ENCODE measurements at places on chromosomes 13 and 19.

- no peak for DNase-seq
Observed at GRCh38 chr19:13299838-13300237, 149.6 kb downstream of the IER2 start.

DNA sequence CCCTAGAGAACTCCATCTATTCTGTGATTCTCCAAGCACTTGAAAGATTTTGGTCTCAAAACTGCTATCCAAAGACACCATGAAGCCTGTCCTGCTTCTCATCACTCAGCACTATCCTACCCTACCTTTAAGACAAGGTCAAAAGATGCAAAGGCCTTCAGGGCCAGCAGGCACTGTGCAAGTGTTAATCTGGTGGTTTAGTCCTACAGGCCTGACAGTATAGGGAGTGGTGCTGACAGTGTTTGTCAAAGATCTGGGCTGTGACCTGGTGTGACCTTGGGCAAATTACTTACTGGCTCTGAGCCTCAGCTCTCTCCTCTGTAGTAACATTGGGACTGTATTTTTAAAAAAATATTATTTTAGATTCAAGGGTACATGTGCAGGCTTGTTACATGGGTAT, 28.0 kb downstream of the SIAH3 start:
- no peak for DNase-seq

- DNase-seq = no peak
Observed at GRCh38 chr13:51303063-51303552, 36.4 kb upstream of the SERPINE3 start.

GRCh38 chr19:2612619-2613249, 89.8 kb downstream of the GNG7 start:
- DNase-seq = no peak

GRCh38 chr19:23409392-23410048, 14.2 kb upstream of the ZNF91 start:
- DNase-seq = no peak

GRCh38 chr19:19335408-19336158, 15.0 kb downstream of the MAU2 start:
- no peak for DNase-seq

- DNase-seq = no peak
Observed at GRCh38 chr13:101140087-101140770, 276.1 kb downstream of the NALCN start.

- no peak for DNase-seq
Observed at GRCh38 chr13:111275995-111276618, 44.3 kb upstream of the TEX29 start.

DNA sequence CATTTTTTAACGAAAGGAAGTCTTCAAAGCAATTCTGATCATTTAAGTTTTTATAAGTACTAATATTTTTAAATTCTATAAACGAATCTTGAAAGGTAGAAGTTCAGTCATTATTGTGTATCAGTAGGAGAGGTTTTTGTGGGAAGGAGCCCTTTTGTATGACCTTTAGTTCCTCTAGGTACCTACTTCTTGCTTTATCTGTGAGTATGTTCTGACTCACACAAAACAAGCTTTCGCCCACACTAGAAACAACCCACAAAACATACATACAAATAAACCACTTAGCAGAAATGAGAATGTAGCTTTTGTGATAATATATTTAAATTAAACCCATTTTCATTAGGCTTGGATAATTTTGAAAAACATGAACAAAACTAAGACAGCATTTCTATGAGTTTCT, 27.8 kb downstream of the ERCC5 start:
- DNase-seq = no peak

GRCh38 chr19:55486043-55486970, 1.3 kb downstream of the NAT14 start:
- no peak for DNase-seq

DNA sequence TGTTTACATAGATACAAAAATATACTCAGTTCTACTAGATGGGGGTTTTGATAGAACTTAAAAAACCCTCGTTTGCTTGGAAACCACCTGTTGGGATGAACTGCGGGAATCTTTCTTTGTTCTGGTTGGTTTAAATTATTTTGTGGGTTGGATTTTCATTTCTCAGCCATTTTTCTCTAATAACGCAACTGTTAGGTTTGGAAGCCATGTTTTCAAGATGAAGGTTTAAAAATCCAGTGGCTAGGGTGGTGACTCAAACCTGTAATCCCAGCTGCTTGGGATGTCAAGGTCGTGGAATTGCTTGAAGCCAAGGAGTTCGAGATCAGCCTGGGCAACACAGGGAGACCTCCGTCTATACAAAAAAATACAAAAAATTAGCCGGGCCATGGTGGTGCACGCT, 1.6 kb downstream of the URI1 start:
- no peak for DNase-seq

DNA sequence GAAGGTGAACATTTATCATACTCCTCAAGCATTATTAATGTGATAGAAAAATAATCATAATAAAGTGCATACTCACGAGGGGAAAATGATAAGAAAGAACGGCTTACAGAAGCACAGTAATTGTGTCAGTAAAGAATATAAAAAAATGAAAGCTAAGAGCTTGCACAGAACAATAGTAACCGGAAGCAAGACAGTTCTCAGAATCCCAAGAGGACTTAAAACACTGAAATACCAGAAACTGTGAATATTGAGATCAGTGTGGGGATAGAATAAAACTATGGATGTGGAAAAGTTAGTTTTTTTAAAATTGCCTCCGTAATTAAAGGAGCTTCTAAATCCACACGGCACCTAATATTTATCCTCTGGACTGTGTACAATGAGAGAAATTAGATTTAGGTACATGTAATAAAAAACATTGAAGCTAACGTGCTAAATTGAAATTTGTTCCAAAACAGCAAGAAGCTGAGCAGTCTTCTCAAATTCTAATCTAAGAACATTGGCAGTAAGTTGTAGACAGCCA, 482.7 kb downstream of the SLITRK6 start:
- no peak for DNase-seq

- DNase-seq = peak; percentile 78
Observed at GRCh38 chr19:4474514-4475022, 2.5 kb downstream of the HDGFL2 start.

DNA sequence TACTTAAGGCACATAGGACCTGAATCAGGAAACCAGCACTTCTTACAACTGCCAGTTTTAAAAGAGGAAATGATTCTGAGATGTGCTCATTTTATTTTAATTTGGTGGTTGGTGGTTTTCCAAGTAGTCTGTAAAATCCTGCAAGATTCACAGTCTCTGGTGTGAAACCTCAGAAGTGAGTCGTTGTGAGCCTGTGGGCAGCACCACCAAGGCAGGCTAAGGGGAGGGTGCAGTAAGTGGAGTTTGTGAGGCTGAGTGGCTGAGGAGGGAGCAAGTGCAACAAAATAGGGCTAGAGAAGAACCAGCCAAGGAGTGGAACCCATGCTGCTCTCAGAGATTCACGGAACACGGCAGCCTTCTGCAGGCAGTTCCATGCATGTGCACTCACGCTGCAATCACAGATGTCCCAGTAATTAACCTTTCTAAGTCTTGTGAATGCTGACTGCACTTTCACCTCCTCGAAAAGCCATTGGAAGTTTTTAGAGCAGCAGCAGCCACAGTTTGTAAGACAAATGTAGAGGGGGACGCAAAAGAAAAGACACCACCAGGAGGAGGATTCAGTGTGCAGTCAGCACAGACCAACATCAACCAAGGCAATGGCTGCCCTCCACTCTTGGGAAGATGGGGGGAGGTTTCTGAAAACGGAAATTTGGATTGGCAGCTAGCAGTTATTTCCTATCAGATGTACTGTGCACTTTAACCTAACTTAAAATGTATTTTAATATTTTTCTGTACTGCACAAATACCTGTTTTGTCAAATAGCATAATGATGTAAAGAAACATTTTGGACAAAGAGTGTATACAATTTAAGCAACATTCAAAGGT, 44.9 kb downstream of the ESD start:
- no peak for DNase-seq

DNA sequence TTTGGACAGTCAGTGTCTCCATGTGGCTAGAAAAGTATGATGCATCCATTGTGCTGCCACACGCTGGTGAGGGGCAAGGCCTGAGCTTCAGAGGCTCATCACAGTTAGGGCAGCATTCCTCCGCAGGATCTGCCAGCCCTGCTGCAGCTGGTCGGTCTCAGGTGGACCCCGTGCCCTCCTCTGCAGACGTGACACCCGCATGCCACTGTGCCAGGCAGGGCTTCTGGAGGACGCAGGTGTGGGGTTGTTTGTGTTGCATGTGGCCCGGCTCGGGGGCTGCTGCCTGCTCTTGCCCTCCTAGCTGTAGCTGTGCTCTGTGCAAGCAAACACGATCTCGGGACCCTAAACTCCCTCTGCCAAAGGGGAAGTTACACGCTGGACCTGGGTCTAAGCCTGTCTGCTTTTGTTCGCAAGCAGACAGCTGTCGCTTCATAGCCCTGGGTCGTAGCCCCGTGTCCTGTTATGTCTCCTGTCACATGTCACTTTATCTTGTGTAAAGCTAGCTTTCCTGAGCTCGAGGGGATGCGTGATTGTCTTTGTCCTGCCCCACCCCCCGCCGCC, 45.3 kb downstream of the SLC7A9 start:
- DNase-seq = no peak

DNA sequence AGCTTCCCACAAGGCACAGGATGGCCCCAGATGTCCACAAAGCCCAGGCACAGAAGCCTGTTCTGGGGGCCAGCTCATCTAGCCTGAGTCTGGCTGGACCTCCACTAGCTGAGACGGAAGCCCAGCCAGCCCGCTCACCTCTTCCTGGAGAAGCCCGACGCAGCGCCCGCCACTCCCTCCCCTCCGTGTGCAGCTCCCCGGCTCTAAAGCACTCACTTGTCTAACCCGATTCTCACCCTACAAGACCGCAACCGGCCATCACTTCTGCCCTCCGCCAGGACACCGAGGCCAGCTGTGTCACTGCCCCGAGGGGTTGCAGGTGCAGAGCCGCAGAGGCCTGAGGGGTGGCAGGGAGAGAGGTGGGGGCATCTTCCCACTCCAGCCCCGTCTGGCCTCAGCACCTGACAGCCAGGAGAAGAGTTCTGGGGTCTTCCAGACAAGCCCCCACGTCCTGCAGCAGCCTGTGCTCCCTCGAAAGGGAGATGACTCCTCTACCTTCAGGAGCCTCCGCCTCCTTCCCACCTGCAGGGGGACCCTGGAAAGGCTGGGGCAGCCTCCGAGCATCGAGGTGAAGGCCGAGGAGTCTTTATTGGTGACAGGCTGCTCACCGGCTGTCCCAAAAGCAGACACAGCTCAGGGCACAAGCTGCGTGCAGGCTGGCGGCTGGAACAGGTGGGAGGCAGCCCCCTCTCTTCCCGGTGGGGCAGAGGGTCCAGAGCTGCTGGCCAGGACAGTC, 5.9 kb upstream of the DIRAS1 start:
- DNase-seq = no peak

DNA sequence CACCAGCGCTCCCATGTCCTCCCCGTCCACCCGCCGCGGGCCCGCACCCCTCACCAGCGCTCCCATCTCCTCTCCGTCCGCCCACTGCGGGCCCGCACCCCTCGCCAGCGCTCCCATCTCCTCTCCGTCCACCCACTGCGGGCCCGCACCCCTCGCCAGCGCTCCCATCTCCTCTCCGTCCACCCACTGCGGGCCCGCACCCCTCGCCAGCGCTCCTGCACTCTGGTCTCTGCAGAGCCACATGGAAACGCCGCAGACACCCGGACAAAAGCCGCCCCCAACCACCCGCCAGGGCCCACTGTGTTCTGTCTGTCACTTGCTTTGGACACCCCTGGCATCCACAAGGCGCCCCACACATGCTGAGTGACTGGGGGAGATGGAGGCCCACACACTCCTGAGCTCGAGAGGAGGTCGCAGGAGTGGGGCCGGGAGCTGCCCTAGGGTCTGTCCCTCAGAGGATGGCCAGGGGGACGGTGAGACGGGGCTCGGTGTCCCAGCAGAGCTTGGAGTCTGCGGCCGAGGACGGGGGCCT, 7.4 kb downstream of the CFD start:
- DNase-seq = no peak

DNA sequence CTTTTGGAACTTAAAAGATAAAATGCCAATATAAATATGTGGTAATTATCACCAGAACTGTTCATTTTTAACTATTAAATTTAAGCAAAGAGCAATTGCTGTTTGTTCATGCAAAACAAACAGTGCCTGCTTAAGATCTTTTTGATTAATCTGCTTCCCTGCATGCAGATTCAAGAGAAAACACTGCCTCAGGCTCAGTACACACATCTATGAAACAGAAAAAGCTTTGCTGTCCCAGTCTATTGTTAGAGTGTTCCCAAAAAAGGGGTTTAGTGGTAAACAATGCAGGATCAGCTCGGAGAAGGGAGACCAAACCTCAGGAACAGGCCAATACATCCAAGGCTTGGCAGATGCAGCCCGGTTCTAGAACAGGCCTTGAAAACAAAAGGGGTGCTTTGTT, 49.3 kb upstream of the TDRD3 start:
- no peak for DNase-seq

DNA sequence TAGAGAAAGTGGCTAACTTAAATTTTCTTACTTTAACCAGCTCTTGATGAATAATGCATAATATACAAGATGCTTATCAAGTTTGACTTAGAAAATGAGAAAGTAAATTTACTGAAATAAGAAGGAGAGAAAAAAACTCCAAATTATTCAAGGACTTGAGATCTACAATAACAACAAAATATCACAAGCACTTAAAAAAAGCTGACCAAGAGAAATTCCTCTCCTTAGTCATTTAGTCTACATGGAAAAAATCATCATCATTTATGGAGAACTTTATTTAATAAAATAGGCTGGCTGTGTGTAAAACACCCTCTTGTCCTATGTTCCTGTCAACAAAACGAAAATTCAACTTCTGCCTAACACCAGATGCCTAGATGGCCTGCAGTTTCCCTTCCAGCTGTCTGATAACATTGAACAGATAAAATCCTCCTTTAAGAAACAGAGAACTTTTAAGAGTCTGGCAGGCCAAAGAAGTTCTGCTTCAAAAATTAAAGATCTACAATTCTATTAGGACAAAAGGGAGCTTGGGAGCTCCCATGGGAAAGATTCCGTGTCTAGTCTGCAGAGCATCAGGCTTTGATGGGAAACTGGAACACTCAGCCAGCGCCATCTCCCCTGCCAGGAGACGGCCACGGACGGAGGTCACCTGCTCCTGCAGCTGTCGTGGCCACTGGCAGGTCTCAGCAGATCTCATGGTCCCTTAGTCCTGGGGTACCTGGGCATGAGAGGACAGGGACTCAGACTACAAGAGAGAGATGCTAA, 37.9 kb upstream of the ATP11A start:
- no peak for DNase-seq
